ENCODE measurements at places on chromosomes 6 and 20.
A peak's percentile ranks its signal among the peaks of the same experiment; 100 is the strongest.

- DNase-seq = no peak
These were observed 107.2 kb upstream of the CENPW start for GRCh38 chr6:126232671-126233070.

- no peak for DNase-seq
These were observed 156.6 kb downstream of the NFATC2 start for GRCh38 chr20:51385646-51386530.

GRCh38 chr6:155449450-155450239, 6.0 kb downstream of the NOX3 start:
- no peak for DNase-seq

GRCh38 chr20:3297079-3297378, 58.0 kb upstream of the SLC4A11 start:
- no peak for DNase-seq

GRCh38 chr20:61279621-61280150, 27.6 kb downstream of the CDH4 start:
- DNase-seq = no peak

DNA sequence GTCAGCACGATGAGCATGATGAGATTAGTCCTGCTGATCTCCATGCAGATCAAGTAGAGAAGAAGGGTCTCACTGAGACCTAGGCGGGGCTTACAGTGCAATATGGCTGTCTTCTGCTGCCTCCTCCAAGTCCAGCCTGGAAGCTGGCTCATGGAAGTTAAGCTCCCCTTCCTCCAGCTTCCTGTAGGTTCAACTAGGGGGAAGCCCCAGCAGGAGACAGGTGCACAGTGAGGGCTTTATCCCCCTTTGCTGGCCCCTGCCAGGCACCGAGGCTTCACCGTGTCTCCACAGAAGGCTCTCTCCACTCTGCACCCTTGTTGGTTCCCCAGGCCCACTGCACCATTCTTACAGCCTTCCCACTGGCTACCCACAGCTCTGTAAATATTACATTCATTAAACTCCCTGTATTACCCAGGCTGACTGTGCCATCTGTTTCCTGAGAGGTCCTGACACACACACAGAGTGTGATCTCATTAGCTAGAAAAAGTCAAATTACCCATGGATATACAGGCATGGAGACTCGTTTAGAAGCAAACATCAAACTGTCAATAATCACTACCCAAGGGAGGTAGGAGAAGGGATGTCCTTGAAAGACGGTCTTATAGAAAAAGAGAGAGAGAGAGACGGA, 90.4 kb downstream of the SLC2A10 start:
- DNase-seq = no peak

- no peak for DNase-seq
These were observed 294.7 kb downstream of the KHDC1L start for GRCh38 chr6:72930556-72931132.

DNA sequence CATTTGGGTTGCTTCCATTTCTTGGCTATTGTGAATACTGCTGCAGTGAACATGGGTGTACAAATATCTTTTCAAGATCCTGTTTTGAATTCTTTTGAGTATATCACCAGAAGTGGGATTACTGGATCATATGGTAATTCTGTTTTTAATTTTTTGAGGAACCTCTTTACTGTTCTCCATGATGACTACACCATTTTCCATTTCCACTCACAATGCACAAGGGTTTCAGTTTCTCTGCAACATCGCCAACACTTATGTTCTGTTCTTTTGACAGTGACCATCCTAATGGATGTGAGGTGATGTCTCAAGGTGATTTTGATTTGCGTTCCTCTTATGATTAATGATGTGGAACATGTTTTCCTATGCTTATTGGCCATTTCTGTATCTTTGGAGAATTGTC, 214.4 kb upstream of the ZFP64 start:
- no peak for DNase-seq

DNA sequence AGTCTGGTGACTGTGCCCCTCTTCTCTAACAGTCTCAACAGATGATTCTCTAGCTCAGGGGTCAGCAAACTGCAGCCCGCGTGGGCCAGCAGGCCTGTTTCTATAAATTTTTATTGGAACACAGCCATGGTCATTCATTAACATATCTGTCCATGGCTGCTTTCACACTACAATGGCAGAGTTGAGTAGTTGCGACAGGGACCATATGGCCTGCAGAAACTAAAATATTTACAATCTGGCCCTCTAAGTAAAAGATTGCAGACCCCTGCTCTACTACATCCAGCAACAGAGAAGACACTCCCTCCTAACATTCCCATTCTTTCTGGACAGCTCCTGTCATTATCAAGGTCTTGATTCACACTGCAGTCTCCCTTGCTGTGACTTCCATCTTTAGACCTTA, 45.2 kb downstream of the PLAGL2 start:
- peak; percentile 38 for DNase-seq

GRCh38 chr20:32806356-32806755, 13.4 kb upstream of the MAPRE1 start:
- DNase-seq = no peak

DNA sequence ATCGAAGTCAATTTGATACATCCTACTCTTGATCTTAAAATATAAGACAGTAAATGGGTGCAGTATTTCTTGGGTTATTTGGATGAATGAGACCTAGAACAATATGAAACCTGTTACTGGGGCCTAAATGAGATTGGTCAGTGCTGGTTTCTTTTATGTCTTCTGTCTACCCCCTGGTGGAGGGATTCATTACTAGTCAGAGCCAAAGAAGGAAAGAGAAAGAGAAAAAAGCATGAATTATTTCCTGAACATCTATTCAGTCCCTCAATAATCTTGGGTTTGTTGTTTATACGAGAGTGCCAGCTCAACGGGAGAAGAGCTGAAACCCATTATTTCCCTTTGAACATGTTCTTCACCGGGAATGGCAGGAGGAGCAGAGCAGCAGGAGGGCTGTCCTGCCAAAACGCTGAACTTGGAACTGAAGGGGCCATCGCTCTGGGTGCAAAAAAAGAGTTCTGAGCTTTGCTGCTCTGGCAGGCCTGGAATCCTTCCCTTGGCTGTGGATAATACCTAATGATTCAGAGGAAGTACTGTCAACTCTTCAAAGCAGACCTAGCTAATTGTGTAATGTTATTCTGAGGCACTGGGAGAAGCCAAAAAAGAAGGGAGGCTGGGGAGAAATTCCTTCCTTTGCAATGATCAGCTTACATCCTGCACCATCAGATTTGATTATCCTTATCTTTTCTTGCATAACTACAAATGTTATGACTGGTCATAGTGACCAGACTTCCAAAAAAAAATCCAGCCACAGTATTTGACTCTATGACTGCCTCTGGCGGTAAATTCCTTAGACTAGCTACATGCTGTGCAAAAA, 72.0 kb downstream of the BLOC1S5 start:
- no peak for DNase-seq

- no peak for DNase-seq
These were observed 44.5 kb upstream of the GJE1 start for GRCh38 chr6:142087950-142088857.

GRCh38 chr6:89122625-89123024, 4.8 kb upstream of the SRSF12 start:
- no peak for DNase-seq

GRCh38 chr20:7210910-7211309, 443.4 kb downstream of the BMP2 start:
- DNase-seq = no peak

DNA sequence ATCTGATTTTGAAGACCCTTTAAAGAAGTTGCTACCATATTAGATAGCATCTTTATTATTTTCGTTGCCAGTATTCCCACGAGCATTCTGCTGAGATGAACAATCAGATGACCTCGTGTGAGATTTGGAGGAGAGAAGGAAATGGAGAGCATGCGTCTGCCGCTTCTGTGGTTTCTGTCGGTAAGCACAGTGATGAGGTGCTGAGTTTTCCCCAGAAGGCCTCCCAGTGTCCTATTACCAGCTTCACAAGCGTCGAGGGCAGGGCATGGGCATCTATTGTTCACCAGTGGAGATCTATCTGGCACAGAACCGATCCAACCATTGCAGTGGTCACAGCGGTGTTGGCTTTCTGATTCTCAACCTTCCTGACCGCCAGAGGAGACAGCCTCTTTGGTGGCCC, 29.4 kb downstream of the TRAF3IP2 start:
- no peak for DNase-seq

DNA sequence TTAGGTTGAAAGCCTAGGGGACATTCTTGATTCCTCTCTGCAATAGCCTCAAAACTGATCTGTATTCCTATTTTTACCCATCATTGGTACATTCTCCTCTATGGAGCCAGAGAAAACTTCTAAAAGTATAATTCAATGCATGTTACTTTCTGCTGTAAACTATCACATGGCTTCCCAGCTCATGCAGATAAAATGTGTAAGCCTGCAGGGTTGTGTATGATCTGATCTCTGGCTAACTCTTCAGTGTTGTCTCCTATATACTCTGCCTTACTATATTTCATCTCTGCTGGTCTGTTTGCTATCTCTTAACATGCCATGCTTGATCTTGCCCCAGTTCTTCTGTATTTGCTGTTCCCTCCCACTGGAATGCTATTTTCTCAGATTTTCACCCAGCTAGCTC, 323.3 kb upstream of the RSPO3 start:
- DNase-seq = no peak

GRCh38 chr6:152474354-152474753, 162.8 kb downstream of the SYNE1 start:
- no peak for DNase-seq

DNA sequence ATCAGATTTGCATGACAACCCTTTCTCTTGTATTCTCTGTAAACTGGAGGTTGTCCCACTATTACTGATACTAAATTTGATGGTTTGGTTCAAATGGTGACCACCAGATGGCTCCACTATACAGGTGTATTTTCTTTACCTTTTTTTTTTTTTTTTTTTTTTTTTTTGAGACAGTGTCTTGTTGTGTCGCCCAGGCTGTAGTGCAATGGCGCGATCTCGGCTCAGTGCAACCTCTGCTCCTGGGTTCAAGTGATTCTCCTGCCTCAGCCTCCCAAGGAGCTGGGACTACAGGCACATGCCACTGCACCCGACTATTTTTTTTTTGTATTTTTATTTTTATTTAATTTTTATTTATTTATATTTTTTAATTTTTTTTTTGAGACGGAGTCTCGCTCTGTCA, 6.6 kb upstream of the WTAP start:
- DNase-seq = peak; percentile 42

- no peak for DNase-seq
These were observed 759.7 kb downstream of the HDGFL1 start for GRCh38 chr6:23329086-23329485.

DNA sequence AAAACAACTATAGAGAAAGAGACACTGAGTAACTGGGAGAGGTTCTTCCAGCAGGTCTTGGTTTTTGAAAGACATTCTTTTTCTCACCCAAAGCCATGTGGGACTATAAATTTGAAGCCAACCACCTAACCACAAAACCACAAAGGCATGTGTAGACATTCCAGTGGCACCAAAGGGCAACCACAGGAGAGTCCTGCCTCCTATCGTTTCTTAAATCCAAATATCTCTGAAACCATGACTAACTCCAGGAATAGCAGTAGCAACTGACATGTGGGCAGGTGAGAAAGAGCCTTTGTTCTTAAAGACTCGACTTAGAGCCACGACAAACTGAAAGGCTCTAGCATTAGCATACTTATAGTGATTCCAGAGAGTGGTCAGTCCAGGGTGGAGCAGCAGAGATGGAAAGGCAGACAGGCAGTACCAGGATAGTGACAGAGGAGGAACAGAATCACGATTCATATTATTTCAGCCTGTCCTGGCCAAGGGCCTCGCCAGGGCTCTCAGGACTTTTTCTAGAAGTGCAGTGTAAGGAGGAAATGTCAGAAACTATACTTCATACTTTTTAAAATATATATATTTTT, 9.4 kb upstream of the COL9A1 start:
- no peak for DNase-seq

- DNase-seq = no peak
These were observed 51.3 kb downstream of the GCLC start for GRCh38 chr6:53493635-53494025.

GRCh38 chr20:3161316-3162079, 1.8 kb upstream of the FASTKD5 start:
- no peak for DNase-seq

GRCh38 chr6:11064836-11065235, 20.7 kb upstream of the ELOVL2 start:
- no peak for DNase-seq

DNA sequence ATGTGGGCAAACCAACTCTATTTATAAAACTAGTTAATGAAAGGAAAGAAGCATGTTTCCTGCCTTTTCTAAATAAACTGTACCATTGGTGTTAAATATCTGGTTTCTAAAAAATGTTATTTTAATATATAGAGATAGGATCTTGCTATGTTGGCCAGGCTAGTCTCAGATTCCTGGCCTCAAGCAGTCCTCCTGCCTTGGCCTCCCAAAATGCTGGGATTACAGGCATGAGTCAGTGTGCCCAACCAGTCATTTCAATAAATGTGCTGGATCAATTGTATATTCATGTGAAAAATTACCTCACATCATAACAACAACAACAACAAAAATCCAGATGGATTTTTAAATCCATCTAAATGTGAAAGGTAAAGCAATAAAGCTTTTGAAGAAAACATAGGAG, 80.3 kb downstream of the CDS2 start:
- DNase-seq = no peak

DNA sequence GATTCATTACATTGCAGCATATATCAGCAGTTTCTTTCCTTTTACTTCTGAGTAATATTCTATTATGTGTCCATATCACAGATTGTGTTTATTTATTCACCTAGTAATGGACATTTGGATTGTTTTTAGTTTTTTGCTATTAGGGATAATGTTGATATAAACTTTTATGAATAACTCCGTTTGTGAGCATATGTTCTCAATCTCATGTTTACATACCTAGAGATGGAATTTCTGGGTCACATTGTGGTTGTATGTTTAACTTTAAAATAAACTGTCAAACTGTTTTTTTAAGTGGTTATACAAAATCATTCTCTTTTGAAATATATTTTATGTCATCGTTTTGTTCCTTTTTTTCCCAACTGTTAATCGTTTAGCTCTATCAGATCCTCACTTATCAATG, 311.6 kb downstream of the MMUT start:
- no peak for DNase-seq

- no peak for DNase-seq
These were observed 20.0 kb downstream of the PHF20 start for GRCh38 chr20:35791821-35792220.

Data from renal pelvis (tissue), 12 donors.